Renal cortical epithelial cell (primary cell): ENCODE measurements at places on chromosomes 7 and 10.

DNA sequence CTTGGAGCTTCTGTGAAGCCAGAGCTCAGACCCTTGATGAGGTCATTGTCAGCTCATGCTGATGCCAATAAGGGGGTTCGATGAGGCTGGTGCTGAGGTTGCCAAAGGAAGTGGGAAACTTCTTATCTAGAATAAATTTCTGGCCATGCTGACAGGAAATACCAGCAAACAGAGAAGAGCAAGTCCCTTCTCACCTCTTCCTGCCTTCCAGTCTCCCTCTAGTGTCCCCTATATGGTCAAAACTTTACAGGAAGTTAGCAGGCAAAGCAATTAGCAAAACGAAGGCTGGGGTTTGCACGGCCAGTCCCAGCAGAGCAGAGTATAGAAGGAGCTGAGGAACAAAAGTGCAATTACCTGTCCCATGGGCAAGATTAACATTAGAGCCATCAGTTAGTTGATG, 15.1 kb upstream of the NEUROG3 start:
- DNase-seq = no peak

- DNase-seq = no peak
These were observed 75.3 kb downstream of the SVOPL start for GRCh38 chr7:138625849-138626230.

- DNase-seq = peak; percentile 7
These were observed 315.3 kb downstream of the TYW1 start for GRCh38 chr7:67311901-67312300.

- peak; percentile 41 for DNase-seq
These were observed 300.9 kb downstream of the NEBL start for GRCh38 chr10:20596065-20596755.

- DNase-seq = peak; percentile 68
These were observed 394.7 kb upstream of the AKR1E2 start for GRCh38 chr10:4431114-4431863.

- no peak for DNase-seq
These were observed 980.1 kb downstream of the KCNMA1 start for GRCh38 chr10:76657337-76658012.

DNA sequence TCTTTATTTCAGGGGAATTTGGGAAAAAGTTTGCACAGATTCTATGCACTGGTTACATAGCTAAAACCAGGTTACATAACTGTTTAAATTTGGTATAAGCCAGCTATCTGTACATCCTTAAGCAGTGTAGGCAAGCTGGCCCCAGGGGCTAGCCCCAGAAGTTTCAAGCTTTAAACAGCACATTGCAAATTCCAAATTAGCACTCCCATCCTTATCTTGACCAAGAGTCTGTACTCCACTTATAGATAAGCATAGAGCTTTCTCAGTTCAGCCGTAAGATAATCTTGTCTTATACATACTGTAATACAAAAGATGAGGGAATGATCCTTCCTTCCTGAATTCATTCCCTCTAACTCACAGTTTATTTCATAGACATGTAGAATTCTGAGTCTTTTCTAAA, 109.3 kb downstream of the SPAG6 start:
- no peak for DNase-seq

DNA sequence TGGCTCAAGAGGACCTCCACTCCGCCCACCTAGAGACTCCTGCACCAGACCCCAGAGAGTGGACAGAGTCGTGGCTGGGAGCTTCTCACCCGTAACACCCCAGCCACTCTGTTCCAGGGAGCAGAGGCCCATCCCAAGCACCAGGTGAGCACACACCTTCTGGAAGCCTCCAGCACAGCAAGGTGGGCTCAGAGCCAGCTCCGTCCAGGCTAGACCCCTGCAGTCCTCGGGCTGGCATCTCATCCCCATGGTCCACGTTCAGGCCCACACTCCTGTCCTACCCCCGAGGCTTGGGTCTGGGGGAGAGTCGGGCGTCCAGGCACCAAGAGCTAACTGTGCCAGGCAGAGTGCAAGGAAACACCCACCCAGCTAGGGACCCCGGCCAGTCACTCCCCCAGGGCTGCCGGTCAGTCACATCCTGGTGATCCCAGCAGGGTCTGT, 13.2 kb downstream of the PDGFA start:
- DNase-seq = no peak

GRCh38 chr7:42194238-42194637, 42.8 kb downstream of the GLI3 start:
- no peak for DNase-seq

DNA sequence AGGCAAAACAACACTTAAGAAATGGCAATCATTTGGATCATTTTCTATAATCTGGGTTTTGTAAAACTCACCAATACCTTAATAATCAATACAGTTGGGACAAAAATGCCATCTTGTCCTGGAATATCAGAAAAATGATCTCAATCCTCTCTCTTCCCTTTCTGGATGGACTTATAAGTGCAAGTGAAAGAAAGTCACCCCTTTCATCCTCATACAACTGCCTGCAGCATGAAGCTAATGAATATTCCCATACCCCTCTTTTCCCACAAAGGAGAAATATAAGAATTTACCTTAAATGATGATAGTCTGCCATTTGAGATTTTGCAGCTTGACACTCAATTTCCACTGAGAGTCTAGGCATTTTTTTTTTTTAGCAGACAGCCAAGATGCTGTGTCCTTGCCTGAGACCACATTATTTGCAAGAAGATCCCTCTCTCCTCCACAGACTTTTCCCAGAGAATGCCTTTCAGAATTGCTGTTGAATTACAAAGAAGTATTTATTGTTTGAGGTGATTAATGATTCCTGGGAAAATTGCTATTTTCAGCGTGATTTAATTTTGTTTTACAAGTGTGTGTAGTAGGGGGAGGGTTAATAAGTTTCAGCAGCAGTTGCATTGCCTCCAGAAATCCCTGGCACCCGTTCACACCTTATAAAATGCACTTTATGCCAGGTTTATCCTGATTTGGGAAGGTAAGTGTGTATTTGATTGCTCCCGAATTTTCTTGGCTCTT, 3.8 kb downstream of the HOXA4 start:
- no peak for DNase-seq

DNA sequence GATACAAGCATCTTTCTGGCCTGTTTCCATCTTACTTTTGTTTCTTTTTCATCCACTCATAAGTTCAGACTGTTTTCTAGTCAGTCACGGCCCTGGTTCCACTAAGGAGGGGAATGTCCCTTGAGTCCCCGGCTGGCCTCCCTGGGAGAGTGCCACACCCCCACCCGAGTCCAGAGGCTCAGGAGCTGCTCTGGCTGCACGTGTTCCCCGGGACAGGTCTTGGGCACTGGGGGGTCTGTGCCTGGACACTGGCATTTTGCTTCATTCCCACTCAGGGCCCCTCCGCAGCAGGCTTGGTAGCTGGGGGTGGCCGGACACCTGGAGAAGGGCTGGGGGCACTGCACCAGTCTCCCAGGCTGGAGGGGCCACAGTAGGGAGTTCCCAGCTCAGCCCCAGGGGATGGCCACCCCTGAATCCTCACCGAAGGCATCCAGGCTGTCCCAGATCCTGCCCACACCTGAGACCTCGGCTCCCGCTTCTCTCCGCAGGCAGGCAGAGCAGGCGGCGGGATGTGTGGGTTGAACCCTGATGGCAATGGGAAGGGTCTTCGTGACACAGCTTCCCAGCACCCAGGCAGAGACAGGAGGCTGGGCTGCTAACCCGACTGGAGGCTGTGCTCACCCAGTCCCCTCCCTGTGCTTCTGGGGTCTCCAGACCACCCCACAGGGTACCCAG, 92.3 kb downstream of the BMS1 start:
- DNase-seq = no peak

- no peak for DNase-seq
These were observed 38.3 kb upstream of the PTPN12 start for GRCh38 chr7:77498659-77499379.

DNA sequence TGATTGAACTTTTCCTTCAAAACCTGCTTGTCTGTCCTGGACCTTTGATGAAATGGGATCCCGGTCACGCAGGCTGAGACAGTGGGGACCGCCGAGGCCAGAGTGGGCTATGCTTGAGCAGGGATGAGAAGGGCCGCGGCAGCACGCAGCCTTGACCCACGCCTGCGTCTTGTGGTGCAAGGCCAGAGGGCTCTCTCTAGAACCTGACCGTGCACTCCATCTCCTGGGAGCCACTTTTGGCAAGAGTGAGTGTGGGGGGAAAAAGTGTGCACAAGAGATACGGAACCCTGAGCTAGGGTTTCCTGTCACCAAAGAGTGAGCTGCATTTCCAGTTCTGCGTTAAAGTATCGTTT, 42.4 kb downstream of the WIPI2 start:
- DNase-seq = no peak

- DNase-seq = no peak
These were observed 29.3 kb upstream of the HECTD2 start for GRCh38 chr10:91380873-91381256.

DNA sequence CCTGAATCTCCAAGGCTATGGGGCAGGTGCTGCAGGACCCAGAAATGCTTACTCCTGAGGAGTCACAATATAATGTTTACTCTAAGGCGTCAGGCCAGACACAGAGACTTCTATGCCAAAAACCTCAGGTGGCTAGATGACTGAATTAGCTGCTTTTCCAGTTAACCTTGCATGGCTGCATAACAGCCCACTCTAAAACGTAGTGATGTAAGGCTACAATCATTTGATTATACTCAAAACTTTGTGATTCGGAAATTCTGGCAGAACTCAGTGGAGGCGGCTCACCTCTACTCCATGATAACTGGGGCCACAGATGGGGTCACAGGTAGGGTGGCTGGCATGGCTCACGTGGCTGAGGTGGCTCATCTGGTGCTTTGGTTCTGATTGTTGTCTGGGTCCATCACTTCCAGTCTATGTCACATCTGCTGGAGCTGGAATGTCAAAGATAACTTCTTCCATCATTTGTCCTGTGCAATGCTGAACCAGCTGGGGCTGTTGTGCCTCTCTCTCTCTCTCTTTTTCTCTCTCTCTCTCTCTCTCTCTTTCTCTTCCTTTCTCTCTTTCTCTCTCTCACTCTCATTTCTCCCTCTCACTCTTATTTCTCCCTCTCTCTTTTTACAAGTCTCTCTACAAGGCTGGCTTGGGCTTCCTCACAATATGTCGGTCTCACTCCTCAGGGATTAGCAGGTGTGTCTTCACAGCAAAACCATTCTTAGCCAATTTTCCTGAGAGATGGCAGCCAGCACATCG, 11.8 kb downstream of the TMEM72 start:
- no peak for DNase-seq

GRCh38 chr10:28367929-28368484, 65.1 kb upstream of the MPP7 start:
- DNase-seq = no peak

GRCh38 chr7:45021604-45022296, 21.7 kb downstream of the CCM2 start:
- DNase-seq = peak; percentile 72

- DNase-seq = no peak
These were observed 202.2 kb upstream of the KIAA1217 start for GRCh38 chr10:24006741-24007140.

GRCh38 chr10:132069122-132069848, 3.5 kb downstream of the JAKMIP3 start:
- no peak for DNase-seq

DNA sequence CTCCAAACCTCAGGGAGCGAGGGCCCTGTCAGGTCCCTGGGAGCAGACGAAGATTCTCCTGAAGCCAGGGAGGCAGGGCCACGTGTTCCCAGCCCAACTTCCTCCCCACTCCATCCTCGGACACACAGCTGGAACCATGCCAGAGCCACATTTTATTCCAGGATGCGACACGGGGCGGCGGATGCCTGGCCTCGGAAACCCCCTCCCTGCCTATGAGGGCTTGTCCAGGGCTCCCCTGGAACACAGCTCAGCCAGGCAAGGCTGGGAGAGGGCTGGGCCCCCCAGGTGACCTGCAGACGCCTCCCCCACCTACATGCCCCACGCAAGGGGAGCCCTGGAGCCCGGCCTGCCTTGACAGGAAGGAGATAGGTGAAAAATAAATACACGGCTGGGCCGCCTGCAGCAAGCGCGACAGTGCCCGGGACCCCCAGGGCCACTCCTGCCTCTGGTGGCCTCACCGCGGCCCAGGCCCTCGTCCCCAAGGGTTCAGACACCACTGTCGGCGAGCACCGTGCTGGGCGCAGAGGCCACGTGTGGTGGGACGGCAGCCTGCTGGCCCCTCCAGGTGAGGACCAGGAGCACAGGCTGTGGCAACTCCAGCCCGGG, 21.5 kb downstream of the GET4 start:
- no peak for DNase-seq

DNA sequence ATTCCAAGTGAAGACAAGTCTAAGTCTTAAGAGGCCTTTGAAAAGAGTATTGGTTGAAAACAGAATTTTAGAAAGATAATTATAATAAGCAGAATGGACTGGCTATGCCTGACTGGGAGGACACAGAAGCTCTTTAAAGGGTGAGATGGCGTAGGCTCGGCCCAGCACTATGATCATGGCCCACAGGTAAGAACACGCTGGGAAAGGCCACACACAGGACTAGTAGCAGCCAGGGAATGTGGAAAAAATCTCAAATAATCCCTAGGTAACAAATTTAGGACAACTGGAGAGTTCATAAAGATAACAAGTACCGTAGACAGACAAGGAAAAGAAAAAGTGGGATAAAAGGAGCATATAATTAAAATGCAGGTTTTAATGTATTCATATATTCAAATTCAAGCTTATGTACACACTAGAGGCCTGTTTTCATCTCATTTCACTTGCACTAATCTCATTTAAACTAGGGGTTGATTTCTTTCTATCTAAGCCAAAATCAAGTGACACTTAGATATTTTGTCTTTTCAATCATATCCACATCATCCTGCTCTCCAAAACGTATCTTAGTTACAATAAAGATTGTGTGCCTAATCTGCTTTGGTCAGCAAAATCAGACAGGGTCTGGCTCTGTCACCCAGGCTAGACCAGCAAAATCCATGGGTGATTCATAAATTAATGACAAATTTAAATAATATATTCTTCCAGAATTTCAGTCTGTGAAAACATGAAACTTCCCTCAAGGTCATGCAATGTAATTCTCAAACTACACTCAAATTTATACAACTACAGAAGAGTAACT, 53.0 kb downstream of the EZH2 start:
- DNase-seq = no peak

GRCh38 chr7:41708581-41709358, 5.9 kb upstream of the INHBA start:
- DNase-seq = no peak

DNA sequence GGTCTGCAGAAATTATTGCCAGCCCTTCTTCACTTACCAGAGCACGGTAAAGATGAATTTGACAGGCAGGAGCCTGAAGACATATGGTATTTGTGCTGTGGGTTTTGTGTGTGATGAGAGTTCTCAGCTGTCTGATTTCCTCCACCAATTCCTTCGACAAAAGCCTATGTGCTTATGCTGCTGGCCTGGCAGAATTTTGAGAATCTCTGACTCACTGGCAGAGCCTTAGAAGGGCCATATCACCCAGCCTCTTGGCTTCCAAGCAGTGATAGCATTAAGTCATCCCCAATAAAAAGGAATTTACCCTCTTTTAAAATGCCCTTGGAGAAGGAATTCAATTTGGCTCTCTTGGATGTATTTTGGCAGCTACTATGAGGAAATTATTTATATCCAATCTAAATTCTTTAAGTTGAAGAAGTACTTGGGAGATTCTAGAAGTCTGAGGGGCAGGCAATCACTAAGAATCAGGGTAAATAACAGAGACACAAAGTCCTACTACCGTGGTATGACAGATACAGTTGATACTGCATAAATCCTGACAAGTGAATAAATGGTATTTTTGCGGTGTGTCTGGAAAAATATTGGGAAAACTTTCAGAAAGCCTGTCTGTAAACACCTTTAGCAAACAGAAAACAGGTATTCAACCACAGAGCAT, 68.6 kb upstream of the EFCAB10 start:
- DNase-seq = no peak

- DNase-seq = peak; percentile 99
These were observed 67.5 kb upstream of the INSIG1 start for GRCh38 chr7:155230169-155230593.
